ENCODE measurements at places on chromosomes 2 and 18.

GRCh38 chr2:101251844-101252407 lies 760 bp upstream of the CNOT11 start:
- no peak for DNase-seq

DNA sequence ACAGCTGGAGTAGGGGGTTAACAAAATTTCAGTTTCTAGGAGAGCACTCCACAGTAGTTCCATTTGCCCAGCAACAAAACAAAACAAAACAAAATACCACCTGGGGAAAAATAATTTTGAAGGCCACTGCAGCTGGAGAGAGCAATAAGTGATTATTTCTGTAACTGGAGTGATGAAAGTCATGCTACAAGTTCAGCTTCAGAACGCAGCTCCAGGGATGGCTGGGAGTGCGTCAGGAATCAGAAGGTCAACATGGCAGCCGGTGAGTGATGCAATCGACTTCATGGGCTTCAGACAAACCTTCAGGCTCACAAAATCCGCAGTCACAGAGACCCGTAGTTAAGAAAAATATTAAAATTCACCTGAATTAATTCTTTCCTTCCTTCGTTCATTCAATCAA lies 41.0 kb downstream of the ABHD3 start:
- DNase-seq = no peak

- DNase-seq = no peak
Observed at GRCh38 chr2:60226943-60227342, 326.5 kb downstream of the BCL11A start.

- DNase-seq = no peak
Observed at GRCh38 chr18:69216321-69216720, 184.4 kb upstream of the DOK6 start.

- DNase-seq = no peak
Observed at GRCh38 chr18:62637807-62638687, 77.3 kb upstream of the PHLPP1 start.

- no peak for DNase-seq
Observed at GRCh38 chr2:171531836-171532450, 9.7 kb downstream of the CYBRD1 start.

DNA sequence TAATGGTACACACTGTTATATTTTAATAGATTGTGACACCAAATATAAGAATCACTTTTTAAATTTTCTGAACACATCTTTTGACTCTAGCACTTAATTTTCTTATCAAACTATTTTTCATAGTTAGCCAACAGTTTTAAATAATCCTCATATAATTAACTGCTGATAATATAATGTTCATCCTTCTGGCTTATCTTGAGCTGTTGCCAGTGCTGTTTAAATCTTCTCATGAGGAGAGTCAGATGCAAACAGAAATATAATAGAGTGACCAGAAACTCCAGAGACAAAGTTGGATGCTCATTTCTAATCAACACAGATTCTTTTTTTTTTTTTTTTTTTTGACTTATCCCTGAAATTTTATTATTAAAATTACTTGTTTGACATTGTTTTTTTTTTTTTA lies 282.6 kb downstream of the SPAG16 start:
- DNase-seq = no peak

DNA sequence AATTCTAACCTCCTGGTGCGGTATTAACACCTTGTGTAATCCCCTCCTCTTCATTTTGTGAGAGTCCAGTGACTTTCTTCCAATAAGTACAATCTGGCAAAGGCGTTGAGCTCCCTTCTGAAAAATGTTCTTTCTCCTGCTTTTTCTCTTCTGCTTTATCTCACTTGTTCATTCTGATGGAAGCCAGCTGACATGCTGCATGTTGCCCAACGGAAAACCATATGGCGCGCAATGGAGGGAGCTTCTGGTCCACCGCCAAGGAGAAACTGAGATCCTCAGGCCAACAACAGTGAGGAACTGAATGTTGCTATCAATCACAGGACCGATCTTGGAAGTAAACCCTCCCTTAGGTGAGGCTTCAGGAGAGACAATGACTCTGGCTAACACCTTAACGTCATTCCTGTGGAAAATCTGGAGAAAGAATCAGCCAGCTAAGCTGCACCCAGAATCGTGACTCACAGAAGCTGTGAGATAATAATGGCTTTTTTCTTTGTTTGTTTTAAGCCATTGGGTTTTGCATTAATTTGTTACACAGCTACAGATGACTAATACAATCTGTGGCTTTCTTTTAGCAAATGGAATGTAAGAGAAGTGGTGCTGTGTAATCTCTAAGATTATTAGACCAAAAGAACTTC lies 1323.9 kb upstream of the DDX18 start:
- no peak for DNase-seq

DNA sequence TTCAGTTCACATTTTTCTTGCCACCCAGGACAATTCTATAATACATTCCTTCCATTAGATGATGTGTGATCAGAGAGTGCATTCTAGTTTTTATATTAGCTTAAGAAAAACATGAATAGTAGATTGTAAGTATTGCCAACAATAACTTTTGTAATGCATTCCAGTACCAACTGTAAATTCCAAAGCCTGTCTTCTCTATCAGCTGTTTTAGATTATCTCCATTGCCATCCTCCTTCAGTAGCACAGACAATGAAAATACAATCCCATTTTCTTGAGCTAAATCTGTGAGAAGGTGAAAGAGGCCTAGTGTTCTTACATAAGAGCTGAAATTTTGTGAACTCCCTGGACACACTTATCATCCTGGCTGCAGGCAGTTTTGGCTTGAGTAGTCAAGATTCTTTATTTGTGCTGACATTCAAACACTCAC lies 103.9 kb downstream of the CCBE1 start:
- peak; percentile 85 for DNase-seq

DNA sequence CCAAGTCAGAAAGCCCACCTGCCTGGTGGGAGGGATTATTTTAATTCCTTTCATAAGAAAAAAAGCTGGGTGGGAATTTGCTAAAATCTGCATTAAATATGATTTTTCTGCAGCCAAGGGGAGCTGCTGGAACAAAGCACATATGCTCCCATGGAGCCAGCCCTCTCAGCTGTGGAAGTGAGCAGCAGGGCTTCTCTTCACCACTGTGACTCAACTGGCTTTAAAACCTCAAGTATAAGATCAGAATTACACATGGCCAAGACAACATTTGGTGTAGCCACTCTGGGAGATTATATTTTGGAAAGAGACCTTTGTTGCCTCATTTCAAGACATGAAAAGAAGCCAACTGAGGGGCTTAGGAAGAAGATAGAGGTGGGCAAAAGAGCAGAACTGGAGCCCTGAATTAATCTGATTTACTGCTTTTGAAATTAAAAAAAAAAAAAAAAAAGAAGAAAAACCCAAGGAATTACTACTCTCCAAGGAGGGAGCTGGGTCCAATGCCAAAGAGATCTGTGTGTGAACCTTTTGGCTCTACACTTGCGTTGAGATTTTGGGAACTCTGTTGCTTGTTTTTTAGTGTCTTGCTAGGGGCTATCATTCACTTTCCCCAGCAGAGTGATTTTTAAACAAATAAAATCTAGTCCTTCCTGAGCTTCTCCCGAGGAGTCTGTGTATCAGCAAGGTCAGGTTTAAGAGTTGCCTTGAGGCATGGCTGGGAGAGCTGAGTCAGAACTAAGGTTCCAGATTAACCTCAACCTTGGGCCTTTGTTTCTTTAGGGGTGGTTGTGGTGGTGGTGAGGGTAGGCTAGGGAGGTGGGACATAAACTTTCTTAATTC lies 6.0 kb downstream of the LHCGR start:
- DNase-seq = no peak

DNA sequence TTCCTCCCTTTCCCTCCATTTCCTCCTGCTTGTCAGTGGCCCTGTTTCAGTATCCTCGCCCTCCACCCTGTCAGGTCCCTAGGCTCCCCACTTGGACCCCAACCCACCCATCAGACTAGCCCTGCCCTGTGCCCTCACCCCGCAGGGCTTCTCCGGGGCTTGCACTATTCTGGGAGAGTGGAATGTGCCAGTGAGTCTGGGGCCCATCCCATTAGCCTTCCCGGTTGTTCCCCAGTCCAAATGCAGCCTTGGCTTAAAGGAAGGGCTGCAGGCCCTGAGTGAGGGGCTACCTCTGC lies 45.5 kb downstream of the MYO7B start:
- DNase-seq = no peak

DNA sequence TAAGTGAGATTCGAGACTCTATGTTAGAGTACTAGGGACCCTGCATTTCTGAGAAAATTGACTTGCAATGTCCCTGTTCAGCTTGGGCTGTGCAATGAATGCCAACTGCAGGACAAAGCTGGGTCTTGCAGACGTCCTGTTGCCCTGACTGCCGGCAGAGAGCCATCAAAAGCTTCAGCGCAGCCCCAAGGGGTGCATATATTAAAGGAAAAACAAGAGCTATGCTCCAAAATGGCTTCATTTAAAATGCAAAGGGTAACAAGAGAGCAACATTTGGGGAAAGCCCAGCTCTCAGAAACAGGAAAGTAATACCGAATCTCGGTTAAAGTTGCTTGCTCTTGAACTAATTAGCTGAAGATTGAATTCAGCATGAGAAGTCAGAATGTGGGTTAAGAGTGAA lies 110.9 kb upstream of the PNPT1 start:
- DNase-seq = no peak

DNA sequence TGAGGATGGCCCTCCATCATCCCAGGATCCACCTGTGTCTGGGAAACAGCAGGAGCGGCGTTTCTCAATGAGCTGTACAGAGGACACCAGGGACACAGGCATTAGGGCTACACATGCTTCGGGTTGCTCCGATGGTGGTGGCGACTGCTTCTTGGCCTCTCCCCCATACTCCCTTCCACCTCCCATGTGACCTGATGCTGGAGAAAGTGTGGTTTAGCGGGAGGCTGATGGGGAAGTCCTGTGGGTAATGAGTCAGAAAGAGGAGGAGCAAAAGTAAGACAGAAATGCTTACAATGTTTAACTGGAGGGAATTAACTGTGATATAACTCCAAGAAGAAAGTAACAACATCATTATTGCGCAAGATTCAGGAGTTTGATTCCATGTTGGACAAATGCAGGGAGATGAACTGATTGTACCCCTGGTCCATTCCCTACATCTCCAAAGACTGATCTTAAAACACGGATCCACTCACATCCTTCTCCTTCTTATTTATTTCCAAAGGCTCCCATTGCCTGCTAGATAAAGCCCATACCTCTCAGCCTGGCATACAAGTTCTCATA lies 186.6 kb downstream of the NRP2 start:
- DNase-seq = no peak

- no peak for DNase-seq
Observed at GRCh38 chr2:136297312-136297711, 179.4 kb upstream of the CXCR4 start.

DNA sequence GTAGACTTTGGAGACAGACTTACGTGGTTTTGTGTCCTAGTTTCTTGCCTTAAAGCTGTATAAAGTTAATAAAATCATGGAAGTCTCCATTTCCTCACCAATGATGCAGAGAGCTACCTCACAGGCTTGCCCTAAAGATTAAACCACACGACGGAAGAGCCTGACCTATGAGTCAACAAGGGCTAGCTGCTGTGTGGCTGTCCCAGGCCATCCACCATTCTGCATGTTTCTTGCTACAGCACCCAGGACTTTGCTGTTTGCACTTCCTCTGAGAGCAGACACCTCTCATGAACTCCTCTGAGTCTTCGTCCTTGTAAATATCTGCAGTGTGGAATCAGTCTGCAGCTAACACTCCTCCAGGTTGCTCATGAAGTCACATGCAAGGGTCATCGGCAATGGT lies 160.0 kb upstream of the TRIB2 start:
- DNase-seq = no peak

- DNase-seq = no peak
Observed at GRCh38 chr18:38007676-38008330, 442.2 kb upstream of the CELF4 start.

- DNase-seq = no peak
Observed at GRCh38 chr2:217185265-217185995, 325.6 kb upstream of the TNP1 start.
